ENCODE measurements at places on chromosomes 6 and 20. TPM values are rescaled to one million over a fixed set of nuclear protein-coding genes. Genes with fewer than 3 reads are reported as not detected.

DNA sequence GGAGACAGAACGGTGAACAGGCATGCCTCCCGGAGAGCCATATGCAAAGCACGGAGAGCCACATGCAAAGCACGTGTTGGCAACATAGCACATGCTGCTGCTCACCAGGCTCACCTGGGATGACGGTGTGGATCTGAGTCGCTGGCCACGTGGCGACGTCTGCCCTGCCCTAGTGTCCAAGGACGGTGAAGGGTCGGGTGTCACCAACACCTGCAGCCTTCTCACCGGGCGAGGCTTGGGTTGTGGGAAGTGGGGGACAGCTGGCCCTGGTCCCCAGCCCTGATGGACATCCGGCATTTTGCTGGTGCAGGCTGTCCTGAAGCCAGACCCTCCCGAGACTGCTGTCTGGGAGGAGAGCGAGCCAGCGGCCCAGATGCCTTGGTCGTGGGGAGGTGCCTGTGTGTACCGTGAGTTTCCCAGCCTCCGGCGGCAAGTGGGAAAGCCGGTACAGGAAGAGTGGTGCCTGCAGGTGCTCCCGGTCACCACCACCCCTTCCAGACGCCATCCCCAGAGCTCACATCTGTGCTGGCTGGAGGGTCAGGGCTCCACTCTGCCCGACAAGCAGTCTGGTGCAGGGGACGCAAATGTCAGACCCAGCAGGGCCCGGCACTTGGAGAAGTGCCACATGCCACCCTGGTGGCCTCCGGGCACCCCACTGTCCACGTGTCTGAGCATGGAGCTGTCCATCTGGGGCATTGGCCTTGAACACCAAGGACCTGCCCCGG lies 5.9 kb upstream of the ADRM1 start:
- DNase-seq, result no peak

Gene HFE
- 7.3 TPM for total RNA-seq

DNA sequence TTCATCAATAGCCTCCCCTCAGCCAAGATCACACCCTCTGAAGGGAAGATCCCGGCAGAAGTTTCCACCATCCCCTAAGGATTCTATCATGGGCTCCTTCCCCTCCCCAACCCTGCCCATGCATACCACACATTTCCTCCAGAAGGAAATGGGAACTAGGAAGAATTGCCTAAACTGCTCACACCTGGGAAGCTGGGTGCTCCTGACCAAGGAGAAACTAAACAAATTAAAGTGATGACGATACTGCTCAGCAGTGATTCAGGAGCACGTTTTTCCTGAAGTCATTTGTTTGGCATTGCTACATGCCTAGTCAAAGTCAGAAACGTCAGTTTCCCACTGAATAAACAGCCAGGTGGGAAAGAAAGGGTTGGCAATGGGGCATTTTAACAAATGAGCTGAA lies 136.1 kb upstream of the CDYL start:
- no peak for DNase-seq

DNA sequence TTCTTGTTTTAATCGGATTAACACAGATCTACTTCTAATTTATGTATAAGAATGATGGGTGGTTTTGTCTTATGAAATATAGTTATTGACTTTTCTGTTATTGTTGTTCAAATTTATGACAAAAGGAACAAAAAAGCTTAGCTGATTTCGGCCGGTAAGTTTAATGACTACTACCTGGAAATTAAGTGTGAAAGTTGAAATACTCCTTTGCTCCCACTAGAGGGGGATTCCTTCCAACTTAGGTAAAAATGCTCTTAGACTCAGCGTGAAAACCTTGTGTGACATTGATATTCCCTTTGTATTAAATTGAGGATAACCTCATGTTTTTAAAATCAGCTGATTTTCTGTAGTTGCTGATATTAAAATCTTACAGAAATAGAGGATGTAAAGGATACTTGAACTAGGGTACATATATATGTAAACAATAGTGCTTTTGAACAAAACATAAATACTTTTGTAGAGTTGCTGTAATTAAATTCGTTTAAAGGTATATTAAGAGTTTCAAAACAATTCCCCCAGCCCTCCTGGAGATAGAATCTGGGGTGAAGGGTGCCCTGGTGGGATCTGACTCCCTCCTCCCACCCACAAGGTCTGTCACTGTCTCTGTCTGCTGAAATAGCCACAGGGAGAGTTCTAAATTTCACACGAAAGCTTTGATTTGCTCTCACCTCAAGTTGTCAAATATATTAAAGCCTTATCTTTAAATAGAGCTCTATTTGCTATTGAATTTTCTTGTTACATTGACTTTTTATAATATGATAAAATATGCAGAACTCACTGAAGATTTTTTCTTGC lies 257.5 kb downstream of the ARID1B start:
- no peak for DNase-seq

GRCh38 chr20:59718071-59718470 lies 113.7 kb downstream of the PHACTR3 start:
- no peak for DNase-seq

Gene STX11
- 13.0 TPM for total RNA-seq

- DNase-seq, result no peak
Observed at GRCh38 chr20:25254571-25254970, 6.7 kb downstream of the PYGB start.

GRCh38 chr20:19114410-19114809 lies 98.0 kb upstream of the SLC24A3 start:
- no peak for DNase-seq

Gene CYP39A1
- 9.2 TPM for total RNA-seq

- DNase-seq, result no peak
Observed at GRCh38 chr6:130769861-130770260, 57.3 kb upstream of the SMLR1 start.

Gene RSPH4A
- total RNA-seq, result not detected

GRCh38 chr6:26109772-26110171 lies 22.5 kb downstream of the HFE start:
- no peak for DNase-seq

GRCh38 chr6:111709615-111710398 lies 104.1 kb upstream of the TRAF3IP2 start:
- DNase-seq, result no peak

Gene MEI4
- total RNA-seq, result not detected

DNA sequence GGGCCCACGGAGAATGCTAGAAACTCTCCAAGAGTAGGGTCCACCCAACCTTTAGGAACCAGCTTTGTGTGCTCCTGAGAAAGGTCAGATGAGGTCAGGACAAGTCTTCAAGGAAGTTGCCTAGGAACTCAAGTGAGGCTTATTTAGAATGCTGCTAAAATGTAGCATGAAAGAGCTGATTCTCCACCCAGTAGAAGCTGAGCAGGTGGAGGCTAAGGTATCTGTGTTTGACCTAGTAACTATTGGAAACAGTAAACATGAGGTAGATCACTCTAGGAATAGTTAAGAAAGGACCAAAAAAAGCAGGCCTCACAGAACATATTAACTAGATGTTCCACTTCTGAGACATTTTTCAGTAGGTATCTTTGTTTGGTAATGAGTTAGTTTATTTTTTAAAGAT lies 13.9 kb downstream of the CEP43 start:
- no peak for DNase-seq

DNA sequence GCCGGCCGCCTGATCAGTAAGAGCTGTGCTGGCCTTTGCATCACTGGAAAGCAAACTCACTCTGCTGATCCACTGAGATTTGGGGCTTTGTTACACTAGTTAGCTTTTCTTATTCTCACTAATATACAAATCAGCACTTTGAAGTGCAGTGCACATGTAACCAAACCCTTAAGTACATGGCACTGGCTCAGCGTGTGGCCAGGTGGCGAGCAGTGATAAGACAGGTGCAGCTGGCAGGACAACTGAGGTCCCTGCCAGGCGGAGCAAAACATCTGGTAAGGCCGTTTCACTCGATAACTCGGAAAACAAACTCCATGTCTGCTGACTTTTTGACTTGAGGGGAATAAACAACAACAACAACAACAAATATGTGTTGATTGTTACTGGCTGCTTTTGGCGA lies 11.0 kb downstream of the GFRA4 start:
- no peak for DNase-seq

DNA sequence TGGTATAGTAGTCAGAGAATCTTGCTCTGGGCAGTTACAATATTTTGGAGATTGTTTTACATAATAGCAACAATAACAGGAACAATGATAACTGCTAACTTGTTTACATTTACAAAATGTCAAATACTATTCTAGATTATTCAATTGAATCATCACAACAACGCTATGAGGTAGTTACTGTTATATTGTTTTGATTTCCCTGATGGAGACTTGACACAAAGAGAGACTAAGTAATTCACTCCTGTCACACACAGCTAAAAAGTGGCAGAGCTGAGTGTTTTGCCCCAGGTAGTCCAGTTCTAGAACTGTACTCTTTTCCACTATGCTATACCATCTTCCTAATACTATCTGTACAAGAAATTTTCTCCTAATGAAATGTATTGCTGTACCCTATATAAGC lies 356.1 kb downstream of the LAMA2 start:
- DNase-seq, result no peak

- no peak for DNase-seq
Observed at GRCh38 chr6:134132494-134133141, 80.2 kb upstream of the SLC2A12 start.

Gene GRM1
- not detected for total RNA-seq

- DNase-seq, result no peak
Observed at GRCh38 chr6:79377047-79377446, 142.6 kb upstream of the HMGN3 start.

DNA sequence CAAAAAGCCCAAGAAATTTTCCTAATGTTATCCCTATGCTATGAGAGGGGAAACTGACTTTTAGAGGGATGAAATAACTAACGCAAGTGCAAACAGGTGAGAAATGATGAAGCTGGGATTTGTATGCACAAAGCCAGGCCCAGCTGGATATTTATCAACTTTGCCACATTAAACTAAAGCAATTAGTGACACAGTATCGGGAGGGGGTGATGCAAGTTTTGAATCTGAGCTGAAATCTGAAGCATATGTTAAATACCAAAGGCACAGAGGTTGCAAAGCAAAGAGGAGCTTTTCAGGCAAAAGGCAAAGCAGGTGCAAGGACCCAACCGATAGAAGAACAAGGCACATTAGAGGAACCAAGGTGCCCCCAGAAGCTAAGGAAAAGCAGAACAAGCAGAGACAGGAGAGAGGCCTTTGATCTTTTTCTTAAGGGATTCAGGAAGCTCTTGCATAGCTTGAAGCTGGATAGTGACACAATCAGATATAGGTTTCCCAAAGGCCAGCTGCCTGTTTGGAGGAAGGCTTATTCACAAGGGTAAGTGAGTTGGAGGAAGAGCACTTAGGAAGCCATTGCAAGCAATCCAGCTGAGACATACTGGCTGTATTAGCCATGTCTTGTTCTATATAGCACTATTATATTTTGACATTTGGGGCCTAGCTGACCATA lies 207.5 kb downstream of the HIVEP2 start:
- DNase-seq, result no peak

- DNase-seq, result peak; percentile 40
Observed at GRCh38 chr20:41005361-41005729, 23.3 kb upstream of the TOP1 start.
